ENCODE measurements at places on chromosomes 16 and 17.

DNA sequence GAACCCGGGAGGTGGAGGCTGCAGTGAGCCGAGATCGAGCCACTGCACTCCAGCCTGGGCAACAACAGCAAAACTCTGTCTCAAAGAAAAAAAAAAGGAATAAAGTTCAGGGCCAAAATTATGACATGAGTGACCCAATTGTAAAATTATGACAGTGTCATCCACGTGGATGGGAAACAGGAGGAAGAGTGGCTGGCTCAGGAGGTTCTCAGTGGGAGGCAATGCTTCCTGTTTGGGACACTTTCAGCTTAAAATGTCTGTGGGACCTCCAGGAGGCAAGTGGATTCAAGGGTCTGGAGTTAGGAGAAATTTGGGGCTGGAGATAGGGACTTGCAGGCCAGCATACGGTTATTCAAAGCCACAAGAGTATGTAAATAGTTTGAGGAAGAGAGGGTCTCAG is 8.0 kb upstream of the STX4 start:
- no peak for DNase-seq

DNA sequence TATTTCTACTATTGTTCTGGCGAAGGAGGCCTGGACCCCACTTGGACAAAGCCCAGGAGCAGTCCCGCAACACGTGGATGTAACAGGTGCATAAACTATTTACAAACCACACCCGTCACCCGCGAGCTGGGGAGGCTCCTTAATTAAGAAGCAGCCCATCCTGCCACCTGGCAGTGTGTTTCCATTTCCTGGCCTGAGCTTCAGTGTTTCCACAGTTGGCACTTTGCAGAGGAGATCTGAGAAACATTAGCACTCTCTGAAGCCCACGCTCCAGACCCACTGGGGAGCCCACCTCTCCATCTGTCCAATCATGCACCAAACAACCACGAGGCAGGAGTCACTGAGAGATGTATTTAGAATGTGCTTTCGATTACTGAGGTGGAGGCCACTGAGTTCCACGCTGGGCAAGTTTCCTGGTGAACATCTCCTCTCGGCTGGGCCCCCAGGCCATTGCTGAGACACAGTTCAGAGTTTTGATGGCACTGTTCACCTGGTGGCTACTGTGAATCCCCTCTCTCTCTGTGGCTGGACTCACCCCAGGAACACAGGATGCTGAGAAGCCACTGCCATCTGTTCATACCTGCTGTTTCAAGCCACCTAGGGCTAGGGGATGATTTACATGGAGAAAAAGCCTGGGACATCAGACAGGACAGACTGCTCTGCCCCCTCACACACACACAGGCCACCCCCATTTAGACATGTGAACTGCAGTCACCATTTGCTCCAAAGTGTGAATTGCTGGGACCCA is 129.1 kb downstream of the AIPL1 start:
- peak; percentile 15 for DNase-seq

DNA sequence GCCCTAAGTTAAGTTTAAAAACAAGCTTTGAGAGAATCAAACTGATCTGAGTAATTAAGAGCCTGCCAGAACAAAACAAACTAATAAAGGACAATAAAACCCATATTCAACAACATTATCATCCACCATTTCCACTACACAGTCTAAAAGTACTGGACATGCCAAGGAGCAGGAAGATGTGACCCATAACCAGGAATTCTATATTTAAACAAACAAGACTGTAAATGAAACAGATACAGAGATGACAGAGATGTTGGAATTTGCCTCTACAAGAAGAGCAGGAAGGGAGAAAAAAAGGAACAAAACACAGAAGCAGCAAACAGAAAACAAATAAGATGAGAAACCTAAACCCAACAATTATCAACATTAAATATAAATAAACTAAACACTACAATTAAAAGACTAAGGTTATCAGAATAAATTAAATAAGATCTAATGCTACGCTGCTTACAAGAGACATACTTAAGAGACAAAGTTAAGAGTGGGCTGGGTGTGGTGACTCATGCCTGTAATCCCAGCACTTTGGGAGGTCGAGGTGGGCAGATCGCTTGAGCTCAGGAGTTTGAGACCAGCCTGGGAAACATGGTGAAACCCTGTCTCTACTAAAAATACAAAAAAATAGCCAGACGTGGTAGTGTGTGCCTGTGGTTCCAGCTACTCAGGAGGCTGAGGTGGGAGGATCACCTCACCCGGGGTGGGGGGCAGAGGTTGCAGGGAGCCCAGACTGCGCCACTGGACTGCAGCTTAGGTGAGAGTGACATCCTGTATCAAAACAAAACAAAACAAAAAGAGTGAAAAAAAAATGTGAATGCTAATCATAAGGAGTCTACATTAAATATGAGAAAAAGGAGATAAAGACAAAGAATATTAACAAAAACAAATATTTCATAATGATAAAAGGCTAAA is 50.6 kb downstream of the CREBBP start:
- no peak for DNase-seq

GRCh38 chr16:30748634-30749445 is 615 bp downstream of the PHKG2 start:
- no peak for DNase-seq

GRCh38 chr16:66617728-66618127 is 13.2 kb downstream of the CMTM3 start:
- no peak for DNase-seq

- DNase-seq: no peak
These were observed 82.6 kb downstream of the DYNLRB2 start for GRCh38 chr16:80623376-80623775.

DNA sequence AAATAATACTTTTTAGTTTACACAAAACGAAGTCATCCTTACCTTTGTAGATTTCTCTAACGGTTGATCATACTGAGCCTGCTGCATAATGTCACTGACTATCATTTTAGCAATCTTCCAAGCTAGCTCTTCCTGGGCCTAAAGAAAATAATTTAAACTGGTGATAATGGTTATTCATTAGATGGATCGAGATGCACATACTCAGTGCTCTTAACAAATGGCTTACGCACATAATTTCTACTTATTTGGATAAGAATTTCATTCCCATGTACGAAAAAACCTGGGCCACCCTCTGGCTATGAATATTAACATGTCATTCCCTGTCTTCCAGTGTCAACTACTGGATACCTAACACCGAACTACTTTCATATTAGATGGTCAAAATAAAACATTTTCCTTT is 41.4 kb upstream of the ULK2 start:
- no peak for DNase-seq

GRCh38 chr16:17769065-17769464 is 298.3 kb upstream of the XYLT1 start:
- DNase-seq: no peak

DNA sequence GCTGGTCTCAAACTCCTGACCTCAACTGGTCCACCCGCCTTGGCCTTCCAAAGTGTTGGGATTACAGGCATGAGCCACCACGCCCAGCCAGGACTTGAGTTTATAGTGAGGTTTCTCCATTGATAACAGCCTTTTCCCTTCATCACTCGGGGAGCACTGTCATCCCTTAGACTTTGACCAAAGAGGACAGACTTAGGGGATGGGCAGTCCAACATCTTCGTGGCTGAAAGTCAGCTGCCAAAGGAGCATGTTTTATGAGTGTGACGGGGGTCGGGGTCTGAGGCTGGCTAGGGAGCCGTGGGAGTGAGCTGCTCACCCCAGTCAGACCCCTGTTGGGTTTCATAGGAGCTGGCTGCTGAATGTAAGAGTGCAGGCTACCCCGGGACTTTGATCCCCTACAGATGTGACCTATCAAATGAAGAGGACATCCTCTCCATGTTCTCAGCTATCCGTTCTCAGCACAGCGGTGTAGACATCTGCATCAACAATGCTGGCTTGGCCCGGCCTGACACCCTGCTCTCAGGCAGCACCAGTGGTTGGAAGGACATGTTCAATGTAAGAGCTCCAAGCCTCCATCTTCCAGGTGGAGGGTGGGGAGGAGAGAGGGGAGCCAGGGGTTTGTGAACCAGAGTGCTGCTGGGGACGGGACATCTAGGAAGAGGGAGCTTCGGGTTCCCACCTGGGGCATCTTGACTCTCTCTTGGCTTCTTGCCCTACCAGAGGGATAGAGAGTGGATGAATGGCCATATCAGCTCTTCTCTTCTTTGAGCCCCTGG is 3.1 kb downstream of the DHRS11 start:
- no peak for DNase-seq

DNA sequence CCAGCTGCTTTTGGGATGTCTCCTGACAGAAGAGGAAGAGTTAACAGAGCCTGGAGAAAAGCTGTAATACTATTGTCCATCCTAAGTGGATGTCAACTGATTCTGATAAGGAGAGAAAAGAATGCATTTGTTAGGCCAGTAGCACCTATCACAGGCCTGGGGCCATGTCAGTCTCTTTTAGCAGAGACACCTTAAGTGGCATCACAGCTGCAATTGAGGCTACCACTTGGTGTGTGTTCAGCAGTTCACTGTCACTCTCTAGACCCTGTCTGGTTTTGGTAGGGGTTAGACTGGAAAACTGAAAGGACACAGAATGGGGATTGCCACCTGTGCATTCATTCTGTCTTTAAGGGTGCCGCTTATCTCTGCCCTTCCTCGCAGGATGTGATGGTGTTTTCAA is 42.0 kb downstream of the PSMD12 start:
- DNase-seq: no peak

DNA sequence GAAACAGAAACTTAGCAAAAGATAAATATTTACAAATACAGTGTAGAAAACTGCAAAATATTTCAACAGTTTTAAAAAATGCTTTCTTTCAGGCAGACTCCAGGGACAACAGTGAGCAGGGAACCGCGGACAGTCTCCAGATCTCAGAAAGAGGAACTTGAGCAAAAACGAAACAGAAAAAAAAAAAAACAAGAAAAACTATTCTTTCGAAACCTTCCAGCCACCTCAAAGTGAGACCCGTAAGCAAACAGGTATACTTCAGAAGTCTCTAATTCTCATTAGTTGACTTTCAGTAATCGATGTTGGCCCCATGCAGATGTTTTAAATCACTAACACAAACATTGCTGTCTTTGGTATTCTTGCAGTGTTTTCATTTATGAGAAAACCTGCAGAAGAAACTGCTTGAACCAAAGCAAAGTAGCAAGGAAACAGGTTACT is 15.7 kb upstream of the CCL1 start:
- DNase-seq: no peak

DNA sequence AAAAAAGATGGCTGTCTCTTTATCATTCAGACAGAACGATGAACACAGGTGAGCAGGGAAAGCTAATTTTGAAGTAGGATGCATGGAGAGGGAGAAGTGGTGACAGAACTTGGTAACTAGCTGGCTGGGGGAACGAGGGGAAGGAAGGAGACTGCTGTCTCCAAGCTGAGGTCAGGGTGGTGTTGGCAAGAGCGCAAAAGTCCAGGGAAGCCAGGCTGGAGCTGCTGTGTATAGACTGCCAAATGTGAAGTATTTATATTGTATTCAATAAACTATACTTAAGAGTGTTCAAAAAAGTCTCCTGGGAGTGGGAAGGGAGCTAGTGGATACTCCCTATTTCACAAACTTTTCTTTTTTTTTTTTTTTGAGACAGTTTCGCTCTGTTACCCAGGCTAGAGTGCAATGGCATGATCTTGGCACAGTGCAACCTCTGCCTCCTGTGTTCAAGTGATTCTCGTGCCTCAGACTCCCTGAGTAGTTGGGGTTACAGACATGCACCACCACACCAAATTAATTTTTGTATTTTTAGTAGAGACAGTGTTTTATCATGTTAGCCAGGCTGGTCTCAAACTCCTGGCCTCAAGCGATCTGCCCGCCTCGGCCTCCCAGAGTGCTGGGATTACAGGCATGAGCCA is 8.2 kb downstream of the TMEM106A start:
- DNase-seq: no peak

- DNase-seq: no peak
These were observed 145.6 kb upstream of the RCVRN start for GRCh38 chr17:10050597-10051101.
